ENCODE measurements at places on chromosomes 2 and 18.

DNA sequence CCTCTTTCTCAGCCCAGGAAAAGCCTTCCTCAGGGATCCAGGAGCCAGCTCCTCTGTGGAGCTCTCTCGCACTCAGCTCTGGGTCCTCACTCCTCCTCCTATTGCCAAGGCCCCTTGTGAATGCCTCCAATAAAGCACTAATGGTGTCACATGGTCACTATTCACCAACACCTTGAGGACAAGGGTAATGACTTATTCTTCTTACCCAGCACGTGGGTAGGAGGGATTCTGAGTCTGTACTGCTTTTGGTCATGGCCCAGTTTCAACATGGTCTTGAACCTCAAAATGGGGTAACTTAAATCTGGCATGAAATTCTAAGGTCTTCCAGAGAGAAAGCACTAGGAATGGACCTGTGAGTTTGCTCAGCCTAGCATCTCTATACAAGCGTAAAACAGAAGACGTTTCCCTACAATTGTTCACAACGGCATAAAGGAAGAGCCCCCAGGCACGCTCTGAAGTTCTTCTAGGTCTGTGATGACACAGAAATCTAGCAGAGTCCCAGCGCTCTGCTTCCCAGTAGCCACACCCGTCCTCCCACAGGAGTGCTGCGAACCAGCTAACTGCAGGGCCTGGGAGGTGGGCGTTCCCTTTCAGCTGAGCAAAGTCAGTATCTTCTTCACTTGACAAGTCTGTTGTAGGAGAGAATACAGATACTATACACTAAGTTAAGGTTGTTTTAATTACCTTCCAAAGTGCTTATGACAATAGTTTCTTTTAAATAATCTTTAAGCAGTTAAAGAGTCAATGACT, 14.6 kb upstream of the KIDINS220 start:
- DNase-seq, result no peak

GRCh38 chr2:241776336-241777169, at the start of gene GAL3ST2:
Gene GAL3ST2, plus strand, starts transcription at chr2:241776822. Its CDS starts 134 bp downstream, at chr2:241776956.
- DNase-seq, result peak; percentile 40

DNA sequence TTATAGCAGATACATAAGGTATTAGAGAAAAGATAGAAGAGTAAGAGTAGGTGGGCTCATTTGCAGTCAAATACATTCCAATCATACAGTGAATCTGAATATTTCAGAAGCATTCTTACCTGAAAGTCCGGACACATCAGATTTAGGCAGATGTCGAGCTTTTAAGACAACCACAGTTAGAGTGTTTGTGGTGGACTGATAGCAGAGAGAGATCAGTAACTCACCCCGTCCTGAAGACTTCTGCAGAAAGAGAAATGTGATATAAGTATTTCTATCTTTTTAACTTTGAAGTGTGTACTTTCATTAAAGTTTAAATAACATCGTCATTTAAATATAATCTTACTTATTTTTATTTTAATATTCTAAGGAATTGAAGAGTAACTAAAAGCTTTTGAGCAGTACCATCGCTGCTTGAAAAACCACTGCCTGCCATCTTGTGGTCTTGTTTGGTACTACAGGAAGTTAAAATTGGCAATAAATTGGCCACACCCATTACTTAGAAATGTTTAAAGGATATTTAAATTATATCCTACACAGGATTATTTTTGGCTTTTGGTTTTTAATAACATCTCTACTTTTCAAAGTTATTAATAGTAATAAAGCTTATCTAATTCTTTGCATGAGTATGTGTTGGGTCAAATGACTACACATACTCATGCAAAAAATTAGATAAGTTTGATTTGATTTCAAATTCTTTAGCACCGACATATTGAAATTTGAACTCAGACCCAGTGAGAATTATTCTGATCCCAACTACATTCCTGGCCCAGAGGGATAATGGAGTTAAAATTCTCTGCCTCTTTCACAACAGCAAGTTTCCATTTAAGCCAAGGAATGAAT, 5.5 kb downstream of the SYT4 start:
- no peak for DNase-seq

GRCh38 chr2:147845411-147845971, 662 bp downstream of the ACVR2A start:
- DNase-seq, result peak; percentile 57

DNA sequence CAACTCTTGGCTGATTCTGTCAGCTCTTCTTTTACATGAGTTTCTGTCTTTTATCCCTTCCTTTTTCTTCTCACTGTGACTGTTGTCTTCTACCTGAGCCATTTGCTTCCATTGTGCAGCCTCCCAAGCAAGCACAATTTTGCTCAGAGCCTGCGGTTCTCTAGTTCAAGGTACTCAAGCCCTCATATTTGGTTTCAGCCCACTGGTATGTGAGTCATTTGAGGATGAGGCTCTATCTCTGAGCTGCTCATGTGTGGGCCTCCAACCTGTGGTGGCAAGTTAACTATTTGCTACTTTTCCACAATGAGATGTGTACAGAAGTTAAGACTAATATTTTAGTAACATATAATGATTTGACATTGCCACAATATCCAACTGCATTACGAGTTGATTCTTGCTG, 183.0 kb downstream of the PHLPP1 start:
- no peak for DNase-seq

All from activated CD8-positive, alpha-beta memory T cell treated with anti-CD3 and anti-CD28 coated beads, Interleukin-2, amount 50 U/mL, for 48 hours (primary cell).